ENCODE measurements at places on chromosomes 5 and 9. TPM values are rescaled to one million over a fixed set of nuclear protein-coding genes. Genes with fewer than 3 reads are reported as not detected.

The PCDHGB5 gene
- polyA plus RNA-seq, result not detected

The KIAA0825 gene
- 9.3 TPM for polyA plus RNA-seq

The SLC36A3 gene
- polyA plus RNA-seq, result not detected

The HMHB1 gene
- polyA plus RNA-seq, result not detected

The RGMB gene
- polyA plus RNA-seq, result 8.9 TPM

The CDO1 gene
- polyA plus RNA-seq, result 40.0 TPM

The PCDHB9 gene
- 0.21 TPM for polyA plus RNA-seq

The C5orf58 gene
- polyA plus RNA-seq, result not detected

The CYSRT1 gene
- polyA plus RNA-seq, result 0.26 TPM

The SHC3 gene
- 0.06 TPM for polyA plus RNA-seq

The LCN9 gene
- not detected for polyA plus RNA-seq

The CDC25C gene
- not detected for polyA plus RNA-seq

The ELAVL2 gene
- 14.0 TPM for polyA plus RNA-seq

The DIPK1B gene
- polyA plus RNA-seq, result 15.5 TPM

The GABRA1 gene
- 1,123 TPM for polyA plus RNA-seq

The MSMP gene
- not detected for polyA plus RNA-seq

The NMUR2 gene
- polyA plus RNA-seq, result not detected

The SHLD3 gene
- 3.7 TPM for polyA plus RNA-seq

The CCDC69 gene
- 6.6 TPM for polyA plus RNA-seq

The TMOD1 gene
- 15.1 TPM for polyA plus RNA-seq

The OBP2B gene
- not detected for polyA plus RNA-seq

The SUSD3 gene
- polyA plus RNA-seq, result not detected

The MEF2C gene
- 372 TPM for polyA plus RNA-seq

The YTHDC2 gene
- 10.4 TPM for polyA plus RNA-seq

The PAPPA gene
- 0.29 TPM for polyA plus RNA-seq

The MED7 gene
- polyA plus RNA-seq, result 60.5 TPM

The SPATA9 gene
- polyA plus RNA-seq, result 0.62 TPM

The SLC1A3 gene
- polyA plus RNA-seq, result 345 TPM

The SMIM33 gene
- polyA plus RNA-seq, result not detected

The PRR16 gene
- polyA plus RNA-seq, result 0.25 TPM

The GBGT1 gene
- 2.3 TPM for polyA plus RNA-seq

The AP3B1 gene
- polyA plus RNA-seq, result 19.8 TPM

The STPG3 gene
- polyA plus RNA-seq, result not detected
